ENCODE measurements at places on chromosomes 6 and 20. TPM values are rescaled to one million over a fixed set of nuclear protein-coding genes. Genes with fewer than 3 reads are reported as not detected.

COL19A1 gene
- total RNA-seq: 2.3 TPM

BTN1A1 gene
- not detected for total RNA-seq

ENPP1 gene
- total RNA-seq: 10.3 TPM

SLC17A1 gene
- not detected for total RNA-seq

TMEM181 gene
- total RNA-seq: 41.0 TPM

CCN6 gene
- not detected for total RNA-seq

UBR2 gene
- 48.9 TPM for total RNA-seq

TREML1 gene
- 0.55 TPM for total RNA-seq

SMIM28 gene
- not detected for total RNA-seq

MAP7 gene
- total RNA-seq: 40.2 TPM

Measured in camera-type eye (tissue), 1 donor.